NCI-H1436 treated with DMSO at 0.1 percent for 48 hours (cell line): ENCODE measurements at places on chromosomes 5 and 9.

- DNase-seq, result no peak
These were observed 75.4 kb upstream of the CDKN2B start for GRCh38 chr9:22084336-22085035.

DNA sequence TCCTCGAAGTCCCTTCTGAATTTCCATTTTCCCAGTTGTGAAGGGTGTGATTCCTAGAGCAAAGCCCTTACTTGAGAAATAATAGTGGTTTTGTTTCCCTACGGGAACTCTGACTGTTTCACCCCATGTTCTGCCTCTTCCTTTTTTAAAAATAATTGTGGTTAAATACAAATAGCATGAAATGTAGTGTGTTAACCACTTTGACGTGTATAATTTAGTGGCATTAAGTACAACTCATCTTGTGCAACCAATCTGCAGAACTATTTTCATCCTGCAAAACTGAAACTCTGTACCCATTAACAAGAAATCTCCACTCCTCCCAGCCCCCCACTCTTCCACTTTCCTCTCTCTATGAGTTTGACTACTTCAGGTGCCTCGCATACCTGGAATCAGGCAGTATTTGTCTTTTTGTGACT lies 35.6 kb upstream of the HAND1 start:
- DNase-seq, result no peak

DNA sequence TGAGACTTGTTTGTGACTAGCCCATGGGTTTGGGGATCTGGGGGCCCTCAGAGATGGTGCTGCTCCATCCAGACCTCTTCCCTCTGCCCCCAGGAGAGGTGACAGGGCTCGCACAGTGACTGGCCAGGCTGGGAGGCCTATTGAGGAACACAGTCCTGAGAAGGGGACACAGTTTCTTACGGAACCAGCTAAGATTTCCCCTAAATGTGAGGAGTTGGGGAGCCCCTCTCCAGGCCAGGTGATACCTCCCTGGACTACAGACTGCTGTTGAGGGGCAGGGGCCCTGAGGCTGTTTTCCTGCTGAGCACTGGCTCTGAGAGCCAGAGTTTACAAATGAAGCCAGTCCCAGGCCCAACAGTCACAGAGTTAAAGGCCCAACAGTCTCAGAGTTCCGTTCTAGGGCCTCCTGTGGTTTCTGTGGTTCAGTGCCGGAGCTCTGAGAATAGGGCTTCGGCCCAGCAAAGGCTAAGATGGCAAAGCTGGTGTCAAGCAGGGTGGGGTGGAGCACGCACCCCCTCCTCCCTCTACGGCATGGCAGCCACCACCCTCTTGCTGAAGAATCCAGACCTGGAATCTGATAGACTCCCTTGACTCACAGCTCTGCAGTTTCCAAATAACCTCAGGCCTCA lies 1.1 kb upstream of the SEMA4D start:
- no peak for DNase-seq

- DNase-seq, result no peak
These were observed 235.4 kb downstream of the CACNA1B start for GRCh38 chr9:138112791-138113600.

- DNase-seq, result no peak
These were observed 505.3 kb downstream of the CCDC171 start for GRCh38 chr9:16058131-16058549.

GRCh38 chr5:40540301-40540700 lies 139.4 kb upstream of the PTGER4 start:
- no peak for DNase-seq

DNA sequence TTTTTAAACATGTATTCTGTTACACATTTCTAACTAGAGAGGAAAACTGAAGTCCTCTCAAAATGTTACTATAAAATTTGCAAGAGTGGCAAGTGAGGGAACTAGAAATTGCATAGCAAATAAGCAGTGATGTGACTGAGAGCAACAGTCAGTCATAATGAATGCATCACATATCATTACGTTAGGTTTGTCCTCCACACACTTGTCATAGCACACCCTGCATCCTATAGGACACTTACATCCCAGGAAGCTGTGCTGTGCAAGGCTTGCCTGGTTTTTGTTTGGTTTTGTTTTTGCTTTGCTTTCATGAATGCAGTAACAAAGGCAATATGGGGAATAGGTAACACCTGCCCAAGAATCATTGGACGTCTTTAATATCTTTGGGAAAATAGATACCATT lies 10.8 kb downstream of the NFIB start:
- DNase-seq, result no peak

DNA sequence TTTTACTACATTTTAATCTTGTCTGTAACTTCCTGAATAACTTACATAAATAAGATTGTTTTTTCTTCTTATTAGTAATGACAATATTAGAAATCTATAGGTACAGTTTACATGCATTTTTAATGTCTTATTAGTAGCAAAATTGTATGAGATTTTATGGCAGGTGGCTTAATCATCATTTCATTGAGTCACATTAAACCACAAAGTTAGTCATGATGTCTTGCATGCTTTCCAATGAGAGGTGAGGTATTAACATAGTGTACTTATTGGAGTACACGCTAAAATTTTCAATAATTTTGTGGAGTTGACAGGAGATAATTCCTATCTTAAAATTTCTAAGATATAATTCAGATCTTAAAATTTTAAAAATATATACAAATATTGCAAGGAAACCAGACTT lies 989.6 kb upstream of the ARRDC3 start:
- no peak for DNase-seq

GRCh38 chr9:95667789-95668188 lies 151.0 kb upstream of the PTCH1 start:
- DNase-seq, result no peak

DNA sequence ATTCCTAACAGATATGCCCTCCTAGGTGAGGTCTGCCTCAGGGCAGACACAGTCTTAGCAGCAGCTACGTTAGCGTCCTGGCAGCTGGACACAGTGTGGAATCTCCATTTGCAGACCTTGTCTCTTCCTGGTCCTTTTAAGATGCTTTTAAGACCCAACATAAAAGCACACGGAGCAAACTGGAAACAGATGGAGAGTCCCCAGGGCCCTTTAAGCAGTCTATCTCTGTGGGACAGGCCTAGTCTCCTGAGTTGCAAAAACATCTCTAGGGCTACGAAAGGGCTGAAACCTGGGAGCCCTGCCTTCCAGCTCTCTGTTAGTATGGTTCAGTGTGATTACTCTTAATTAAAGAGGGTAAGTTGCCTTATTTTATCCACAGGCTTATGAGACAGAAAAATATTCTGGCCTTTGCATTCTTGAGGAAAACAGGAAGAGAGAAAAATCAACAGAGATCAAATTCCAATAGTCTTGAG lies 66.0 kb upstream of the GNA14 start:
- no peak for DNase-seq

- DNase-seq, result no peak
These were observed 207.9 kb downstream of the CNTLN start for GRCh38 chr9:17342696-17343095.

DNA sequence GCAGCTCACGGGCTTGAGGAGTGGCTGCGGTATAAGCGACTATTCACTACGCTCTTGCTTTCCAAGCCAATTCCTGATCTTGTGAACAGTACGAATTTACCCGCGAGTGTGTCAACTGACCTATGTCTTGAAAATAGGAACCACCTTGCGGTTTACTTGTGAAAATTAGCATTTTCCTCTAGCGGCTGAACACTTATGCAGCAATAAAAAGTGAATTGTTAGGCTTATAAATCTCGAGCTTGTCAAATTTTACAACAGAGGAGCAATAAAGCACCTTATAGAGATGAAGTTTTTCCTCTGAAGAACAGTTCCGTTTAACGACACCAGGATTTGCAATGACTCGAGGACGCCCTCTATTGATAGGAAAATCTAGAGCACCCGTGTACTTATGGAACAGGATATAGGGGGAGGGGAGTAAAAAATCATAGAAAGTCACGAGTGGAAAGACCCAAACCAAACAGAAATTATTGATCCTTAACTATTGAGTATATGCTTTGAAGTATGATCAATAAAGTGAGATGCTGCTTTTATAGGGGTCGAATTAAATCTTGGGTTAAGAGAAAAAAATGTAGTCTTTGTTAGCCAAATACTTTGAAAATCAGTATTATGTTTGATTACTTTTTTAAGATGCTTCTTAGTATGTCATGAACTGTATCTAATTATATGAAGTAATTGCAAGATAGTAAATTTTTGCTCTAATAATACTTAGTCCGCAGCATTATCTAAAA lies 1.9 kb upstream of the RGMB start:
- DNase-seq, result peak; percentile 79
